Mononuclear cell (primary cell): ENCODE measurements at places on chromosomes 13 and 19. TPM values are rescaled to one million over a fixed set of nuclear protein-coding genes. Genes with fewer than 3 reads are reported as not detected.

The MED25 gene
- total RNA-seq, result 15.1 TPM

The FUT2 gene
- not detected for total RNA-seq

The ACER1 gene
- total RNA-seq, result 0.42 TPM

The SLC25A30 gene
- total RNA-seq, result 23.7 TPM

The RFX2 gene
- total RNA-seq, result 11.3 TPM

The CCDC8 gene
- not detected for total RNA-seq

The ARL11 gene
- total RNA-seq, result 1.3 TPM

The MEDAG gene
- not detected for total RNA-seq

The FCER2 gene
- total RNA-seq, result 25.4 TPM

The SBK3 gene
- not detected for total RNA-seq

The CEACAM8 gene
- total RNA-seq, result not detected

The KLF1 gene
- not detected for total RNA-seq

The PLVAP gene
- 0.63 TPM for total RNA-seq

The SLC15A1 gene
- total RNA-seq, result not detected

The CRLF1 gene
- 0.21 TPM for total RNA-seq

The PPP1R13L gene
- 0.52 TPM for total RNA-seq

The ZNF266 gene
- total RNA-seq, result 31.6 TPM

The ATP8B3 gene
- total RNA-seq, result 0.73 TPM

The MYBPC2 gene
- 0.10 TPM for total RNA-seq

The ZNF85 gene
- total RNA-seq, result 4.1 TPM

The METTL21C gene
- not detected for total RNA-seq

The ATG4D gene
- 30.7 TPM for total RNA-seq

The ILF3 gene
- total RNA-seq, result 212 TPM

The TMEM91 gene
- total RNA-seq, result 14.2 TPM

The CASP14 gene
- not detected for total RNA-seq

The ZFP82 gene
- total RNA-seq, result 4.5 TPM

The NAPSA gene
- not detected for total RNA-seq

The PTGER1 gene
- not detected for total RNA-seq

The DMKN gene
- total RNA-seq, result not detected

The ZNF846 gene
- total RNA-seq, result 4.8 TPM

The CLEC17A gene
- 1.6 TPM for total RNA-seq
